Occipital lobe (tissue), 3 donors: ENCODE measurements at places on chromosomes 11 and 22. TPM values are rescaled to one million over a fixed set of nuclear protein-coding genes. Genes with fewer than 3 reads are reported as not detected.

DNA sequence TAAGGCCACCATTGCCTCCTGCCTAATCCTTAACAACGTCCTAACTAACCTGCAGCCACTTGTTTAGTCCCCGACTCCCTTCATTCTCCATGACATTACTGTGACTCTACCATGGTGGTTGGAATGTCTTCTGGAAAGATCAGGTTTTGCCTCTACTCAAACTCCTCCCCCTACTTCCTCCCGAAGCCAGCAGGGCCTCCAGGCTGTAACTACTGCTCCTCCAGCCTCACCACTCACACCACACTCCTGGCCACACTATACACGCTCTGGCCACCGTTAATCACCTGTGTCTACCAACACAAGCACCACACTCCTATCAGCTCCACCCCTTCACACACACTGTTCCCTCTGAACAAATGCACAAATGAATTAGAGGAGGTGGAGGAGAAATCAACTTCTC lies 69.2 kb downstream of the PACSIN2 start:
- DNase-seq: no peak

The GPR83 gene
- total RNA-seq: 1.6 TPM

The CAPN5 gene
- total RNA-seq: 17.2 TPM

GRCh38 chr22:47432683-47433082 lies 670.2 kb downstream of the TBC1D22A start:
- no peak for DNase-seq

DNA sequence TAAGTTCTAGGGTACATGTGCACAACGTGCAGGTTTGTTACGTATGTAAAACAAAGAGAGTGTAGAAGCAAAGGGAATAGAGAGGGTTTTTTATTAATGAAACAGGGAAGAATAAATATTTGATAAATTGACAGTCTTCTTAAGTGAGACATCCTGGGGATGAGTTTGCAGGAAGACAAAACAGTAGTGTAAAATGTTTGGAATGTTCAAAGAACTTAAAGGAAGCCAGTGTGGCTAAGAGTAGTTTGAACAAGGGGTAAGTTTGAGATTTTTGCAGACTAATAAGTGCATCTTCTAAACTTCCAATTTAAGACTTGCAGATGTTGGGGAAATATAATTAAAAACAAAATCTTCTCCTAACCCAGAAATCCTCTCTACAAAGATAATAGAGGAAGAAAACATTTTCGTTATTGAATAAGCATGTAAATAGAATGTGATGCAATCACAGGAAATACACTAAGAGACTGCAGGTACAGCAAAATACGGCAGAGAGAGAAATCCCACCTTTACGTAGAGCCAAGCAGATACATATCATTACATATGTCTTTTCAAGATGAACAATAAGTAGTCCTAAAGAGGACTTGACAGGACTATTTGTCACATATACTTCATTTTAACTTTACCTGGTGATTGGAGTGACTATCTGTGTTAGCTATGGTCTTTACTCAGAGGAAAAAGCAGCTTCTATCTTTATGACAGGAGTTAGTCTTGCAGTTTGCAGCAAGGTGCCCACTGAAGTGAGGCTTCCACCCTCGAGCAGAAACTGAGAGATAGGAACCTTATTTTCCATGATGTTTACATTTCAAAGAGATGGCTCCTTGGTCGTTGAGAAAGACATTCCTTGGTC lies 402.1 kb downstream of the CNTN5 start:
- no peak for DNase-seq

The TRMT112 gene
- total RNA-seq: 81.9 TPM

- DNase-seq: no peak
These were observed 1059.5 kb downstream of the FAM181B start for GRCh38 chr11:81674211-81674610.

The ADORA2A gene
- 8.0 TPM for total RNA-seq

GRCh38 chr22:36021606-36022153 lies 6.9 kb downstream of the RBFOX2 start:
- no peak for DNase-seq

- no peak for DNase-seq
These were observed 423.2 kb downstream of the MN1 start for GRCh38 chr22:27378311-27378800.

DNA sequence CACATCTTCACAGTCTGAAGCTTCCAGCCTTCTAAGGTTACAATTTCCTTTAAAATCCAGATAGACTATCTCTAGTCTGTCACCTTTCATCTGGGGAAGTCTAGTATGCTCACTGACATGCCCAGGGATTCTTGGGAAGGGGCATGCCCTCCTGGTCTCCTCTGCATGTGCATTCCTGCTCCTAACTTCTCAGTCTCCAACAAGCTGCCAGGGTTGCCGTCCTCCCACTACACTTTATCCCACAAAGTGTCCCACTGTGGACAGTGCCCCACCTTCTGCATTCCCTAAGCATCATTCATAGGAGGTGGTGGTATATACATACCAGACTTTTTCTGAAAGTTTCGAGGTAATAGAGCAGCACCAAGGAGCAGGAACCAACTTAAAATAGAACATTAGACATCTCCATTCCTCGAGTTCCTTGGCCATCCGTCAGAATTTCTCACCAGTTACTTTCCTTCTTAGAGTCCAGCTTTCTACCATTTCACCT lies 28.7 kb downstream of the EIF3F start:
- DNase-seq: no peak

The ST14 gene
- not detected for total RNA-seq

DNA sequence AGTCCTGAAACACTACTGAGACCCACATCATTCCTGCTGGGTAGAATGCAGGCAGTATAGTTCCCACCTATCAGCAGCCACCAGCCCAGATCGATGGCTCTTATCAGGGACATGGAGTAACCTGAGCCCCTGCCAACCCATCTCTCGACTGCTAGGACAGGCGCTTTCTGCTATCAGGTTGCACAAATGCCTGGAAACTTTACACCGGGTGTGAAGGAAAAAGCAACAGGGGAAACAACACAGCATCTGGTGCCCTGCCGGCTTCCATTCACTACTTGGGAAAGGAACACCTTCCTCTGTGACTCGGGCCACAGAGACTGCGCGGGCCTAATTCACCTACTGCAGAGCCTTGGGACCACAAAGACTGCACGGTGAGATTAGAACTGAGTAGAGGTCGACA lies 18.5 kb downstream of the RBFOX2 start:
- no peak for DNase-seq

DNA sequence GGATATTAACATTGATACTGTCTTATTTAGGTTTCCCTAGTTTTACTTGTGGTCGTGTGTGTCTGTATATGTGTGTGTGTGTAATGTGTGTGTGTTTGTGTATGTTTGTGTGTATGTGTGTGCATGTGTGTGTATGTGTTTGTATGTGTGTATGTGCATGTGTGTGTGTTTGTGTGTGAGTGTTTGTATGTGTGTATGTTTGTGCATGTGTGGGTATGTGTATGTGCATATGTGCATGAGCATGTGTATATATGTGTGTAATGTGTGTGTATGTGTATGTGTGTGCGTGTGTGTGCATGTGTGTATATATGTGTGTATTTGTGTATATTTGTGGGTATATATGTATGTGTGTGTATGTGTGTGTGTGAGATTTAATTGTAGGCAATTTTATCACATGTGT lies 17.3 kb upstream of the DNAL4 start:
- DNase-seq: no peak

The ARRB1 gene
- 55.4 TPM for total RNA-seq

The ROM1 gene
- total RNA-seq: 3.1 TPM

The MYBPC3 gene
- not detected for total RNA-seq

- DNase-seq: no peak
These were observed 1676.0 kb upstream of the RAG2 start for GRCh38 chr11:38274031-38274430.

The SLC25A17 gene
- total RNA-seq: 32.1 TPM

DNA sequence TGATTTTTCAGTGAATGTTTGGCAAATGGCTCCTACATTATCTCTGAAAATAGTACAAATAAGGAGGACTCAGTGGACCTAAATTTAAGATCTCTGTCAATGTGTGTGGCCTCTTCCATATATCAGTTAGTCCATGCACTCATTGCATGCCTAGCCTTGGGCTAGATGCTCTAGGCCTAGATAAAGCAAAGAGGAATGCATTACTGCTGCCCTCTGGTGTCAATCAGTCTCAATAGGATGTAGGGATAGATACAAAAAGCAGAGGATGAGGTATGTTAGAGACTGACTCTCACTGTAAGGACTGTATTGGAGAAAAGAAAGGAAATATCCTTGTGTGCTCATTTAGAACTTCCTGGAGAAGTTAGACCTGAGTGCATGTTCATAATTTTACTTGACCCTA lies 42.0 kb downstream of the MS4A2 start:
- no peak for DNase-seq

The THRSP gene
- not detected for total RNA-seq
